Transverse colon (tissue), 4 donors: ENCODE measurements at places on chromosomes 12 and 14. TPM values are rescaled to one million over a fixed set of nuclear protein-coding genes. Genes with fewer than 3 reads are reported as not detected.

- no peak for DNase-seq
These were observed 17.8 kb upstream of the EMP1 start for GRCh38 chr12:13178568-13179210.

Gene EFS
- total RNA-seq, result 0.60 TPM

Gene MYF6
- 0.27 TPM for total RNA-seq

Gene SLC4A8
- total RNA-seq, result not detected

Gene KRT7
- total RNA-seq, result 1.6 TPM

Gene AHSA1
- 101 TPM for total RNA-seq

- no peak for DNase-seq
These were observed 21.0 kb upstream of the ANP32D start for GRCh38 chr12:48451372-48451771.

DNA sequence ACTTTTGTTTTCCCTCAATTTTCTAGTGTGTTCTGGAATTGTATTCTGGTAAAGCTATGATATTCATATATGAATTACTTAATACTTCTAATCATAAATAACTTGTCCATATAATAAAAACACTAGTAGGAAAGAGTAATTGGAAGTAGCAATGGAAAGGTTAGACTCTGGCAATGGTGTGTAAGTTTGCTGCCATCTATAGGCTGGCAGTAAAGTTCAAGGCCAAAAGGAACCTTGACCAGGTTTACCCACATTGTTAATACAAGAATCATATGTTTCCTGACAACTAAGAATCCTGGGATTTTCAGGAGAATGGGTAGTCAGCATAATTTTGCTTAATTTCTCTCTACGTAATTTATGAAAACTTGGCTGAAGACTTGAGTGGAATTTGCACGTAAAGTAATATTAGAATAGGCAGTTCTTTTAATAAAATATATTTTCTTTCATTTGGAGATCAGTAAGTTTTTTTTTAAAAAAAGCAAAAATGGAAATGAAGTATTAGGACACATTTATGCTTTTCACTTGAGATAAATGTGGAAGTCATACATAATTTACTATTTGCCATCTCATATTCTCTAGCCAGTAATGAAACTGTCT, 926.7 kb downstream of the GALC start:
- no peak for DNase-seq

DNA sequence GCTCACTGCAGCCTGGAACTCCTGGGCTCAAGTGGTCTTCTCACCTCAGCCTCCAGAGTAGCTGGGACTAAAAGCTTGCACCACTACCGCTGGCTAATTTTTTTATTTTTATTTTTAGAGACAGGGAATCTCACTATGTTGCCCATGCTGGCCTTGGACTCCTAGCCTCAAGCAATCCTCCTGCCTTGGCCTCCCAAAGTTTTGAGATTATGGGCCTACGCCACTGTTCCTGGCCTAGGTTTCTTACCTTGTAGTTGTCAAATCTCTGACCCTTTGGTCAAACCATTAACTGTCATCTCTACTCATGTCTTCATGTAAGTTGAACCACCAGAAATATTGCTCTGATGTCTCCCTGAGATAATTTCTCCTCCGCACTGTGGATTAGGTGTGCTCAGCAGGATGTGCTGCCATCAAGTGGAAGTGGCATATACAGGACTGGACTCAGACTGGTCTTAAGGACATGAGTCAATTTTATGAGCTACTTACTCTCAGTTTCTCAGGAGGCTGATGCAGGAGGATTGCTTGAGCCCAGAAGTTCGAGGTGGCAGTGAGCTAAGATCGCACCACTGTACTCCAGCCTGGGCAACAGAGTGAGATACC, 28.5 kb downstream of the ACTR6 start:
- no peak for DNase-seq

Gene SAMD15
- total RNA-seq, result 0.16 TPM

DNA sequence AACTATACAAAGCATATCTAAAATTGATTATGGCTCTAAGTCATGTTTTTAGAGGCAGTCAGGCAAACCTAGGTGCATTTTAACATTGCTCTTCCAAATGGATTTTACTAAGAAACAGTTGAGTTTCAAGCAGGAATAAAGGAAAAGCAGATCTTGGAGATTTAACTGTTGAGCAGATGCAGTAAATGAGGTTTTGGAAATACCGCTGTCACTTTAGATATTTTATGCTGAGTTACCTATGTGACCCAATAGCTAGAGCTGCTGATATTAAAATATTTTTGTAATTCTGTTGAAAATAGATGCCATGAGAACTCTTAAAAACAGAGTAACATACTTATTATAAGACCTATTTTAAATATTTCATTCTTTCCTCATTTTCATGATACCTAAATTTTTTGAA, 181.4 kb downstream of the SYT1 start:
- no peak for DNase-seq

DNA sequence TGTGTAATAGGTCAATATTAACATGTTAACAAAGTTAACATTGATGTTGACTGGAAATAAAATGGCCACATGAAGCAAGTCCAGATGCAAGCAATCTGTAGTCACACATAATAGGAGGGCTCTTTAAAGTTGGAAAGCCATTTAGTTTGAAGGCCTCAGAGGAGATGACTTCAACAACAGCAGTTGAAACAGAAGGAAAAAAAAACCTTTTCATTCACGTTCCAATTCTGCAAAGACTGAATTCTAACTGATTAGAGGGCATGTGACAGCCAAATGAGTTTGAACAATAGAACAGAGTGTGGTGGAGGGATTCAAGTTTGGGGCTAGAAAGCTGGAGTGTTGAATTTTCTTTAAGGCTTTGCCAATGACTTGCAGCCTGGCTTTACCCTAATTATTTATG, 41.5 kb upstream of the DAAM1 start:
- no peak for DNase-seq

DNA sequence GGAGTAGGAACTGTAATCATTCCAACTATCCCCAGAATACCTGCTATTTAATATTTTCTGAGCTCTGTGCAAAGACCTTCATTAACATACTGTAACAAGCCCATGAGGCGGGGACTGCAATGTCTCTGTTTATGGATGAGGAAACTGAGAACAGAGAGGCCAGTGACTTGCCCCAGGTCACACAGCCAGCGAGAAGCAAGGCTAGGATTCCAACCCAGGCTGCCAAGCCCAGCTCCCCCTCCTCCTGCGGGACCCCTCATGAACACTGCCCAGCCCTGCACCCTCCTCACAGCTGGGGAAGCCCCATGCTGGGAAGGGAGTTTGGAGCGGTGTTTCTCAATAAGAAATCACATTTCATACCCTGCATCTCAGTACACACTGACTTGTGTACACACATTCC, 10.9 kb downstream of the HVCN1 start:
- DNase-seq, result no peak

Gene HOXC12
- not detected for total RNA-seq

DNA sequence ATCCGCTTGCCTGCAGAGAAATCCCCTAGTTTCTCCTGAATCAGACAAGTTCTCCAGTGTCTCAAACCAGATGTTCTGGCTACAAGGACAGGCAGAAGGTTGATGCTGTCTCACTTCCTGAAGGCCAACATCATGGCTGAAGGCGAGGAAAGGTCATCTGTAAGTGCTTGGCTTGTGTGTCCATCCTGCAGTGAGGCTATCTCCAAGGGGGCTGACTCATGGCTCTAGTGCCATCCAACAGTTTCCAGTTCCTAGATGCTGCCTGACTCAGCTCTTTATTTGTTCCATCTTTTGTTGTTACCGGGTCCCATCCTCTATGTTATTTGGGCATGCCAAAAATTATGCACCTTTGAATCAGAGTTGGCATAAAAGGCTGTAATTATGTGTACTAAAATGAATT, 232.1 kb upstream of the TBX3 start:
- no peak for DNase-seq

DNA sequence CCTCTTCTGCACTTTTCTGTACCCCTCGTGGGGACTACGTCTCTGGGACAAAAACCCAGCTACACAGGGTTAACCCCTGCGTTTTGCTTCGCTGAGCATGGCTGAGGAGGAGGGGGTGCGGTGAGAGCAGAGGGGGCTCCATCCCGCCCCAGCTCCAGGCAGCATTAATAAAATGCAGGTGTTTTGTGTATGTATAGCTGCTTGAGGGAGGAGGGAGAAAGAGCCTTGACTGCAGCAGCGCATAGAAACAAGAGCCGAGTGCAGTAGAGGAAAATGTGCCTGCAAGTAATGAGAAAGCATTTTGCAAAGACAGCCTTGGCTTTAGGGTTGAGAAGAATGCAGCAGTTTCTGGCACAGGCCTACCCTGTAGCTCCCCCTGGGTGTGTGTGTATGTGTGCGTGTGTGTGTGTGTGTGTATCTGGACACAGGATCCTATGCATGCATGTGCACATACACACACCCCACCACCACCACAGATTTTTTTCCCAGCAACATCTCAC, 103.9 kb downstream of the ZFP36L1 start:
- no peak for DNase-seq

Gene KRT71
- not detected for total RNA-seq

GRCh38 chr12:54475537-54475936, 2.1 kb upstream of the GTSF1 start:
- DNase-seq, result no peak
